ENCODE measurements at places on chromosomes 5 and 9.

GRCh38 chr5:123708074-123708806 lies 196.3 kb downstream of the CSNK1G3 start:
- DNase-seq: peak; percentile 100

DNA sequence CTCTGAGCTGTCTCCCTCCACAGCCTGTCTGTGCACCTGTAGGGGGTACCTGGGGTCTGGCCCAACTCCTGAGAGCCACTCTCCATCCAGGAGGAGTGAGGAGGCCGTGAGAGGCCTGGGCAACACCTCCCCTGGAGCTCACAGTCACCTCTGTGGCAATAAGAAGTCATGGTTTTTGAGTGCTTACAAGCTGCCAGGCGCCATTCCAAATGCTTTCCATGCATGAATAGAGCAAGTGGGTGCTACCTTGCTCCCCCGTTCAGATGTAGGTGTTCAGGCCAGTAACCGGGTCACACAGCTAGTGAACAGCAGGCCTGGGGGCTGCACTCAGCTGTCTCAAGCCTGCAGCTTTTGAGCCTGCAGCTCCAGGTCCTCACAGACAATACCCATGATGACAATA lies 30.6 kb downstream of the CORO2A start:
- DNase-seq: no peak

DNA sequence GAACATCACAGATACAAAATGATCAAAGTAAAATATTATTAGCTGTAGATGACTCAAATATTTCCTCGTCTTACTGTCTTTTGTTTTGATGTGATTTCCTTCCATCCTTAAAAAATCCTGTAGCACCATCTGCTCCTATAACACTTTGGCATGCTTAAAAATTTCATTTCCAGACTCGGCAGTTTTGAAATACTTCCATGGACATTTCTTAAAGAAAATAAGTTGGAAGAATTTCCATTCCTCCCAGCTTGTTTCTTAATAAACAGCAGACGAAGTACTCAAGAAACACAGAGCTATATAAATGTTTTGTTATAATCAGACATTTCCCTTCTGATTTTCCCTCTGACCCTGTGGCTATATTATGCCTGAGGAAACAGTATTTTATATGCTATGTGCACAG lies 41.2 kb upstream of the SVEP1 start:
- DNase-seq: no peak

DNA sequence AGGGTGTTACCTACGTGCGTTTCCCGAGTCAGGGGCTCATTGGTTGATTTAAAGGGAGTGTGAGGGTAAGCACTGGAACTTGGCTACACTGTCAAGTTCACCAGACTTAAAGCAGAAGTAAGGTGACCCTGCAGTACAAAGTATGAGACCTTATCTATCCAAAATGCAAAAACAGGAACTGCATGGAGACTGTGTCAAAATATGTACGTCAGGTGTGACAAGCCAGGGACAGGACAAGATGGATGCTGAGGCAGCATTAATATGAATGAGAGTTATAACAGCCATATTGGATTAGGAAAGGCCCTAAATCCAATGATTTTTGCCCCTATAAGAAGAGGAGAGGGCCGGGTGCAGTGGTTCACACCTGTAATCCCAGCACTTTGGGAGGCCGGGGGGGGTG lies 15.4 kb upstream of the SUSD3 start:
- no peak for DNase-seq

- no peak for DNase-seq
Observed at GRCh38 chr9:132840980-132841379, 37.1 kb downstream of the AK8 start.

- no peak for DNase-seq
Observed at GRCh38 chr9:2955575-2955974, 111.7 kb upstream of the PUM3 start.

- peak; percentile 6 for DNase-seq
Observed at GRCh38 chr5:66442951-66443445, 153.2 kb upstream of the MAST4 start.

DNA sequence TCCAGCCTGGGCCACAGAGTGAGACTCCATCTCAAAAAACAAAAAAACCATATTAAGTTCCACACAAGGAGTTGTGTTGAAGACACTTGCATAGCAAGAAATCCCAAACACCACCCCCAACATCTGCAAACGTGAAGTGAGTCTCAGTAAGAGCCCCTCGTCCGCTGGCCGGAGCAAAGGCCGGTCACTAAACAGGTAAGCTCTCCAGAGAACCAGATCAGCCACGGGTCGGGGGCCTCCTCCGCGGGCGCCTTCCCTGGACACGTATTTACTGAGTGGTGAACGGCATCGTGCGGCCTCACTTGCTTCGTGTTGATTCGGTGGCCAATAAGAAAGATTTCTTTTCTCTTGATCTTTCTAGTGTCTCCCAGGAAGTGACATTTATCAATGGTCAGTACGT lies 93.6 kb downstream of the MRPL36 start:
- DNase-seq: no peak

DNA sequence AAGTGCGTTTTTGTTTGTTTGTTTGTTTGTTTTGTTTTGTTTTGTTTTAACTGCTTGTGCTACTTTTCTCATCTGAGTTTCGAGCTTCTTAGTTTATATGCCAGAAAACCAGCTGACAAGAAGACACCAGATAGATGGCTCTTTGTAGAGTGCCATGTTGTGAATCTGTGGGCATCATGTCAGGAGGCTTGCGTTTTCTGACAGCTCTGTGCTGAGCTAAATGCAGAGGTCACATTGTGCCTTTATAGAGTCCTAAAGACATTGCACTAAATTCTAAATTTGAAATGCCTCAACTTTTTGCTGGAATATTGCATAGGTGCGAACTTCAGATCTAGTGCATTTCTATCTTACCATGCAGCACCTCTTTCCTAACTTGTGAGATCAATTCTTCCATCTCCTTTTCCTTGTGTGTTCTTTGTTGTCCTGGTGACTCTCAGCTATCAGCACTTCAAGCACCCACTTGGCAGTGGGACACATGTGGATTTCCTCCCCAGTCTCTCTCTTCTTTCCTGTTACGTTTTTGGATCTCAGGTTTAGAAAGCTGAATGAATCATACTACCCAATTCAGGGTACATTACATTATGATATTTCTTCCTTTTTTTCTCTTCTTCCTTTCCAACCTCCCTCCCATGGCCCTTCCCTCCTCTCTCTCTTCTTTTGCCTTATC lies 379.0 kb upstream of the RPS23 start:
- no peak for DNase-seq

- DNase-seq: no peak
Observed at GRCh38 chr5:173884402-173885053, 3.6 kb upstream of the CPEB4 start.

- DNase-seq: no peak
Observed at GRCh38 chr9:26148128-26148527, 469.9 kb upstream of the TUSC1 start.

DNA sequence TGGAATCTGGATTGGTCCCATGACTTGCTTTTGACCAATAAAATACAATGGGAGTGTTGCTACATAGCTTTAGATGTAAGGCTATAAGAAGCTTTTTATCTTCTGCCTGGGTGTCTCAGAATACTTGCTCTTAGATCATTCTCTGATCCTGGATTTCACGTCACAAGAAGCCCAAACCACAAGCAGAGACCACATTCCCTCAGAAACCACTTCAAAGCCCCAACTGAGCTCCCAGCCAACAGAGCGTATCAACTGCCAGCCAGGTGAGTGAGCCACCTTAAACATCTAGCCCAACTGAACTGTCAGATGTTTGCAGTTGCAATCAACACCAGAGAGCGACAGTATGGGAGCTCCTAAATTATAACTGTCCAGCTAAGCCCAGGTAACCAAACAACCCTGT lies 687.1 kb downstream of the TLE1 start:
- no peak for DNase-seq

DNA sequence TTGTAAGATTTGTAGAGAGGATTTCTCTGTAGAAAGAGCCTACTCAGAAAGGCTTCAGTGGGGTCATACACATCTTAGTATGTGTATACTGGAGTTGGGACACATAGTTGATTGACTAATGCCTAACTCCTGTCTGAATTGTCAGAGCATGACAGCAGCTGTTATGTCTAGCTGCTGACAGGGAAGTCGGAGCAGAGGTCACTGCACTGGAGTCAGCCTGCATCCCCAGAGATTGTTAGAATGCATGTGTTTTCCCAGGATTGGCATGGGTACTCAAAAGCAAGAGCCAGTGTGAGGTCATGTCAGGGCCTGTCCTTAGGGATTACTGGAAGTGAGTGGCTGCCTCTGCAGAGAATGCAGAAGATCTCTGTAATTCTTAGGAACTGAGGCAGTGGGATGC lies 82.7 kb downstream of the ITGA1 start:
- peak; percentile 83 for DNase-seq

DNA sequence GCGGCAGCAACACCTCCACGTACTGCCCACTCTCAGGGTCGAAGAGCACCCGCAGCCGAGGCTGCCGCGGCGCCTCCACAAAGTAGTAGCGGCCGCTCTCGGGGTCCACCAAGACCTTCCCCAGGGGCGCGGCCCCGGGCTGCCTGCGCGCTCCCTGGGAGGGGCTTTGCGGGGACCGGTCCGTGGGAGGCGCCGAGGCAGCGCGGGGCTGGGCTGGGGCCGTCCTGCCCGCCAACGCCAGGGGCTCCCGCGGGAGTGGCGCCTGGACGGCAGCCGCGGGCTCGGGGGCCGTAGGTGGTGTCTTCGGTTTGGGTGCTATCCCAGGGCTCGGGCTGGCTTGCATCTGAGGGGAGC lies 2.6 kb upstream of the MZB1 start:
- no peak for DNase-seq
